Esophagus squamous epithelium (tissue), 5 donors: ENCODE measurements at places on chromosomes 6 and 20. TPM values are rescaled to one million over a fixed set of nuclear protein-coding genes. Genes with fewer than 3 reads are reported as not detected.

The KIF25 gene
- not detected for total RNA-seq

DNA sequence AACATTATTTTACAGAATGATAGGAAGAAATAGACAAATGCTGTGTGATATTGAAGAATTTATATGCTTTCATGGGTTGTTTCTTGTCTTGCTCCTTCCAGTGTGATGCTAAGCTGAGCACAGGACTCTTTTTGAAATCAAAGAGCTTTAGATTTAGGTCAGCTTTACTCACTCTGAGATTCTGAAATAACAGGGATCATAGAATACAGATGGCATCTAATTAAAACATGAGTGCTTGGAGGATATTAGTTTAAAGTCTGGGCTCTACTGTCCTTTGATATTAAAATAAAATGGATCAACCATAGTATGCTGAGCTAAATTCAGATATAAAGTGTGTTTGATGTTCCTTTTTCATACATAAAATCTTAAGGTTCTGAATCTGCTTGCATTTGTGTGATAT is 29.6 kb downstream of the MLIP start:
- no peak for DNase-seq

DNA sequence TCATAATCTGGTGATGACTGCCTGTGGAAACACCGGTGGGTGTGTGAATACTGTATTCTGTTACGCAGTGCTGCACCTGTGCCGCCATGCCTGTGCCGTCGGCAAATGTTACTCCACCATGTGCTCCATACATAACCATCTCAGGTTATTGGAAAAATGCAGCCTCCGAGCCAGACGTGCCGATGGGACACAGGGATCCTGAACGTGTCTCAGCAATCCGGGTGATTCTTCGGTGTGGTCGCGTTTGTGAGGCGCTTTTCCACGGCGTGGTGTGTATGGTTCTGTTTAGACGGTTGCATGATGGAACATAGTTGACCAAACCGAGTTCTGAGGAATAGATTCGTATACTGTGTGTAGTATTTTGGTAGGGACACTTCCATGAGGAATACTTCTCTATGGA is 130.3 kb downstream of the SMOC2 start:
- DNase-seq, result no peak

GRCh38 chr6:1479095-1479494 is 89.7 kb downstream of the FOXF2 start:
- DNase-seq, result no peak
